ENCODE measurements at places on chromosomes 5 and 9.

DNA sequence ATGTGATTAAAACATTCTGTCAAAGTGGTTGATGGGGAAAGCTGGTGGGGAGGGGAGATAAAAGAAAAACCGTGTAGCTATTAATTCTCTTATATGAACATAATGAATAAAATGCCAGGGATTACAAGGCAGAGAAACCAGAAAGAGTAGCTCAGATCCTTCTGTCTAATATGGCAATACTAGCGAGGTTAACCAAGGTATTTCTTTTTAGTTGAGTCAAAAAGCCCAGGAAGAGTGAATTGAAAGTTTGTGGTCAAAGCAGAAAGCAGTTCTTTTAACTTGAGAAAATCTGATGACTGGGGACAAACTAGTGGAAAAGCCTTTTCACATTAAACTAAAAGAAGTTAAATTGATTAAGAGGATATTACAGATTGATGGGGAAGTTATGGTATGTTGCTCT is 76.0 kb downstream of the ERBIN start:
- no peak for DNase-seq

DNA sequence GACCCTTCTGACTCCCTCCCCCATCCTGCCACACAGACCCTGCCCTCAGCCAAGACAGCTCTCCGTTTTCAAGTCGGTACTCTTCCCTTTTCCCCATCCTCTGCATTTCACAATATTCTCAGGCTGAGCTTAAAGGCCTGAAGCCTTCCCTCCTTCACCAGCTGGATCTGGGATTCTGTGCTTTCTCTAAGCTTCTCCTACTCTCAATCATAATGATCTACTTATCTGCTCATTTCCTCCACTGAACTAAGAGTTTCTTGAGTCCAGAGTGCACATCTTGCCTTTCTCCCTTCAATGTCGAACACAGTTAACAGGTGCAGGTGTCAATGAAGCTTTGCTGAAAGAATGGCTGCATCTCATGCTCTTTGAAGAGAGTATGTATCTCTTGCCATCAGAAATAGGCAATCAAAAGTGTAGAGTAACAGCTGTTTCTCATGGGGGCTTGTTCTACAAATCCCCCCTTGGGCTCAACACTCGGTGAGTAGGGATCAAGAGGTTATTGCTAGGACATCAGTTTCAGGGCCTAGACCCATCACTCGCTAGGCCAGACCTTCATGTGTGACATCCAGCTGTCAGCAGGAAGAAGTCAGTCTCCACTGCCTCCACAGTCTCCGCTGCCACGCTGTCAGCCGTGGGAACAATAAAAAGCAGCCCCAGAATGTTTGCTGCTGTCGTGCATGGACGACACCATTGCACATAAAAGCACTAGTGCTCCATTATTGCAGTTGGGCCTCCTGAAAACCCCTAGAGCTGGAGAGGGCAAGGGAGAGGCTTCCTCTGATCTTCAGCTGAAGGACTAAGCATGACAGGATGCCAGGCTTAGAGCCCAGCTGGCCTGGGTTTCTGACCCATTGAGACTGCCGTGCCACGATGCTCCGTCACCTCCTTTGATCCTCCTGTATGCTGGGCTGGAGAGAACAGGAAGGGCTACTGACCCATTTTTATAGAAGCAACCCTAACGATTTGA is 23.7 kb downstream of the TRAF1 start:
- DNase-seq, result no peak

GRCh38 chr5:146059460-146060220 is 45.7 kb downstream of the PLAC8L1 start:
- DNase-seq, result no peak

DNA sequence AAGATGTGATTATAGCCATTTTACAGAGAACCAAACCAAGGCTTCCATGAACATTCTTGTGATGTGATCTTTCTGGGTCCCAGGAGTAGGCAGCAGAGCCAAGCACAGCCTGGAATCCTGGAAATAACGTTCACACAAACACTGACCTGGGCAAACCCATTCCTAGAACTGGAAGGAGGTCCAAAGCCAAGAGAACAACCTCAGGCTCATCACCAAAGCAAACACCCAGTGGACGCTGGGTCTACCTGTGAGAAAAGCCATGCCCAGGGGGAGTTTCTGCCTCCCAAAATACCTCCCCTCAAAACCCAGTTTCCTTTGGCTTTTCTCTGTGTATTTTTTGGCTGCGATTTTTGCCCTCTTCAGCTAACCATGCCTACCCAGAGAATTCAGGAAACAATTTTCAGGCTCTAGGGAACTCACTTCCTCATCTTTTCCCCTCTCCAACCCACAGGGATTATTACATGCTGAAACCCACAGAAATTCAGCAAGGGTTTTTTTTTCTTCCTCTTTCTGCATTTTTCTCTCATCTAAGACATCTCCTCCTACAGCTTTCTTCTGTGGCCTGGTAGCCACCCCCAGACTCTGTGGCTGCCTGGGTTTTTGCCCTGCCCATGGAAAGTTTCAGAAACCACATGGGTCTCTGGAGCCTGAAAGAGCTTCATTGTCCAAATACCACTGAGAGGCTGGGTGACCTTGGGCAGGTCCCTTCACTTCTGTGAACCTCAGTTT is 75.0 kb downstream of the TNC start:
- no peak for DNase-seq
